ENCODE measurements at places on chromosomes 13 and 19.

GRCh38 chr19:19661675-19662251 lies 1.7 kb downstream of the ATP13A1 start:
- no peak for DNase-seq

DNA sequence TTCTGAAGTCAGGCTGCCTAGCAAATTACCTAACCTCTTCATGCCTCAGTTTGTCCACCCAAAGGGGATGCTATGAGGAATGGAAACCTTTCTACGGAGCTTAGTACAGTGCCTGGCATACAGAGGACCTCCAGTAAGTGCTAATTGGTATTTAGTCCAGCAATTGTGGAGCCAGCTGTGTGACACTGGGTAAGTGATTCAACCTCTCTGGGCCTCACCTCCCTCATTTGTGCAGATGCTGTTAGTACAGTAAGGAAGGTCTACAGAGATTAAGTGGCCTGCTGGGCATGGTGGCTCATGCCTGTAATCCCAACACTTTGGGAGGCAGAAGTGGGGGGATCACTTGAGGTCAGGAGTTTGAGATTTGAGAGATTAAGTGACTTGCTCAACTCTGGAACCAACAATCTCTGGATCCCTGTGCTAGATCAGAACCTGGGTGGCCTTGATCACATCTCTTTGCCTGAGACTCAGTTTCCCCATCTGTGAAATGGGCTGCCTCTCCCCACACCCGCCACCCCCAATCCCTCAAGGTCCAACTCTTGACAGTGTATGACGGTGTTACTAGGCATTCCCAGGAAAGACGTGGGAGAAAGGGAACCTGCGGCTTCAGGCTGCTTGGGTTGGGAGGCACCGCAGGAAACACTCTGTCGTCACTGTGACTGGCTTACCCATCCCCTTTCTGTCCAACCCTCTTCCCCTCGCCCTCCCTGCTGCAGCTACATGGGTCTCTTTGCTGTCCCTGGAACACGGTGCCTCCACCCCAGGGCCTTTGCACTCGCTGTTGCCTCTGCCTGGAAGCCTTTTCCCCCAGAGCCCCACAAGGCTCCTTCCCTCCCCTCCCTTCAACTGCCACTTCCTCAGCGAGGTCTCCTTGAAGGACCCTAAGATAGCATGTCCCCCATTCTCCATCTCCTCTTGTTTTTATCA lies 18.3 kb downstream of the PRKD2 start:
- no peak for DNase-seq

DNA sequence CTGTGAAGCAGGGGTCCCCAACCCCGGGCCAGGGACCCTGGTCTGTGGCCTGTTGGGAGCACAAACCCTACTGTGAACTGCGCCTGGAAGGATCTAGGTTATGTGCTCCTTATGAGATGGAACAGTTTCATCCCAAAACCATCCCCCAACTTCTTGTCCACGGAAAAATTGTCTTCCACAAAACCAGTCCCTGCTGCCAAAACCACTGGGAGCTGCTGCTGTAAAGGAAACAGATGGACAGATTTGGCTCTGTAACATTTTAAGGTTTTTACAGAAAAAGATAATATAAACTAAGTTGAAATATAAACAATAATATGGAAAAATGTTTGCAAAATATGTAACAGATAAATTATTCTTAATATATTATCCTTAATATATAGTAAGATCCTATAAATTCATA lies 73.7 kb downstream of the COG6 start:
- DNase-seq, result no peak

DNA sequence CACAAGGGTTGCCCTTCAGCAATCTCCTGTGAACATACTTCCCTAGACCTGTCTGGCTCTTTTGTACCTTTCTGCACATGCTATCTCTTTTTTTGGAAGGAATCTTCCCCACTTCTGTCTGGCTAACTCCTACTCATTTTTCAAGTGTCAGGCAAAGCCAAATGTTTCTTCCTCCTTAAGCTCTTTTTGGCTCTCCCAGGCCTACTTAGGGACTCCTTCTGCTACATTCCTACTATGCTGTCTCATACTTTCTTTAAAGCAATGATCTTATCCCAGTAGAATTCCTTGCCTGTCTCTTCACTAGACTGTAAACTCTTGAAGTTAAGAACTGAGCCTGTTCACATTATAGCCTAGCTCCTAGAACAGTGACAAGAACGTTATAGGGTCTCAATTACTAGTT lies 114.9 kb upstream of the WASF3 start:
- no peak for DNase-seq

- DNase-seq, result no peak
These were observed at the start of gene NANOS2 for GRCh38 chr19:45913874-45914830. Gene NANOS2 (minus strand): TSS chr19:45914778. CDS start chr19:45914693, 85 bp downstream.

- no peak for DNase-seq
These were observed 606 bp downstream of the SYNGR4 start for GRCh38 chr19:48364598-48365348.

DNA sequence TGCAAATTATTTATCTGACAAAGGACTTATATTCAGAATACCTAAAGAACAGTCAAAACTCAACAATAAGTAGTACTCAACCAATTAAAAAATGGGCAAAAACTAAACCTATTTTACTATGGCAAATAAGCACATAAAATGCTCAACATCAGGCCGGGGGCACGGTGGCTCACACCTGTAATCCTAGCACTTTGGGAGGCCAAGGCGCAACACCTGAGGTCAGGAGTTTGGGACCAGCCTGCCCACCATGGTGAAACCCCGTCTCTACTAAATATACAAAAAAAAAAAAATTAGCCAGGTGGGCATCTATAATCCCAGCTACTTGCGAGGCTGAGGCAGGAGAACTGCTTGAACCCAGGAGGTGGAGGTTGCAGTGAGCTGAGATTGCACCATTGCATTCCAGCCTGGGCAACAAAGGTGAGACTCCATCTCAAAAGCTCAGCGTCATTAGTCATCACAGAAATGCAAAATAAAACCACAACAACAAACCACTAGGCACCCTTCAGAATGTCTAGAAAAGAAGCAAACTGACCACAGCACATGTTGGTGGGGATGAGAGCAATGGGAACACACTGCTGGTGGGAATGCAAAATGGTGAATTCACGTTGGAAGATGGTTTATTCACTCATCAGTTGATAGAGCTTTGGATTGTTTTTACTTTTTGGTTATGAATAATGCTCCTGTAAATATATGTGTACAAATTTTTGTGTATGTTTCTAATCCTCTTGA lies 180.6 kb upstream of the SOX1 start:
- DNase-seq, result no peak

DNA sequence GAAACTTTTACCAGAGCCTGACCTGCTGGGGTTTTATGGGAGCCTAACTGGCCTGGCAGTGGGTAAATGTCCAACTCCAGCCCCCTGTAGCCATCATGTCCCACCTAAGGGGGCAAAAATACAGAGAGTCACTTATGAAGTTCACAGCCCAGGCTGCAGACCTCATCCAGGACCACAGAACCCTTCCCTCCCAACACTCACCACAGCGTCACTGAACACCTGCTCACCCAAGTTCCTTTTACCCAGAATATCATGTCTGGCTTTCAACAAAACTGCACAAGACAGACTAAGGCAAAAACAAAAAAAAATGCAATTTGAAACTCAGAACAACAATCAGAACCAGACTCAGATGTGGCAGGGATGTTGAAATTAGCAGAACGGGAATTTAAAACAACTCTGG lies 6.4 kb downstream of the CEACAM3 start:
- no peak for DNase-seq

GRCh38 chr13:95245071-95245470 lies 56.2 kb downstream of the ABCC4 start:
- DNase-seq, result no peak

DNA sequence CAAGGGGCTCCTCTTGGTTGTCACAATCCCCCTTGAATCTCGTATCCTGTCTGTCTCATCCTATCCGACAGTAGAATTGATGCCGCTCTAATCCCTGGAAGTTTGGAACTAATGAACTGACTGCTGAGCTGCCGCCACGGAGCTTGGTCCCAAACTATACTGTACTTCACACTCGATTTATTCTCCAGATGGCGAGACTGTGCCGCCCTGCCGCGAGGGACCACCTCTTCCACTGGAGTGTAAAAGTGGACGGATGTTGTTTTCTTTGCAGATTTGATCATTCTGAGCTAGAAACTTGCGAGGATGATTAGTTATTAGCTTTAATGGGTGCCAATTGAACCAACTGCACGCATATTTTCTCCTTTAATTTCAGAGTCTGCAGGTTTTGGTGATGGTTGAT lies 117.2 kb downstream of the ZIC5 start:
- no peak for DNase-seq

DNA sequence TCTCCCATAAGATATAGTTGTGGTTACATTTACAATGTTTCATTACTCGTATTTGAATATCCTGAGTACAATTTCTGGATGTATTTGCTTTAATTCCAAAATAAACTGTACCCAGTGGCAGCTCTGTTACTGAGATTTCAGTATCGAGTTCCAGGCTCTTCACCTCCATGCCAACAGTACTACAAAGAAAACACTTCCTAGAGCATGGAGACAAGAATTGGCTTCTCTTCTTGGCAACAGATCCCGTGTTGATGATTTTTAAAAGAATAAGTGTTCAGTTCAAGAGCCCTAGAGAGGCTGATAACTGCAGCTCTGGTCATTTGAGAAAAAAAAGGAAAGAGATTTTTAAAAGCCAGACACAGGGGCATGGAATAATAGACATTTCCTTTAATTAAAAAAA lies 302.8 kb downstream of the EFNB2 start:
- DNase-seq, result no peak

DNA sequence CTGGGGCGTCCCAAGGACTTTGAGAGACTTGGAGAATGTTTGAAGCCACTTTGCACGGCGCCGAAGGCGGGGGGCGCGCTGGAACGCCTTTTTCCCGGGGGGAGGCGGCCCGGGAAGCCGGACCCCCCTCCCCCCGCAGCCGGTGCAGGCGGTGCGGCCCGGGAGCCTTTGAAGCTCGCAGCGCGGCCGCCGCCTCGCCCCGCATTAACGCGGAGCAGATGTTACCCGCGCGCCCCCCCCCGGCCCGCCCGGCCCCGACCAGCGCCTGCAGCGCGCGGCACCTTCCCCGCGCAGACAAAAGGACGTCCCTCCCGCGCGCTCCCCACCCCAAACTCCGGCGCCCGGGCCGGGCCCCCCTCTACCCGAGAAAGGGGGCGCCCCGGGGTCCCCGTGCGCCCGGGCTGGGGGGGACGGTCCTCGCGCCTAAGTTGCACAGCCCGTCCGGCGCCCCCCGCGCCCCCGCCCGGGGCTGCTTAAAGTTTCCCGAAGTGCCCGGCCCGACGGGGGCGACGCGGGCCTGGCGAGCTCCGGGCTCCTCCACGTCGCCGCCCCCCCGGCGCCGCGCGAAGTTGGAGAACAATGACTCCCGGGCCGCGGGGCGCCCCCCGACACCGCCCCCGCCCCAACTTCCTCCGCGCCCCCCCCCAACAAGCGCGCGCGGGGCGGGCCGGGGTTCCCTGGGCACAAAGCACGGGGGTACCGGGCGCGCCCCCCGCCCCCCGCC lies 685 bp downstream of the TCF3 start:
- DNase-seq, result no peak

DNA sequence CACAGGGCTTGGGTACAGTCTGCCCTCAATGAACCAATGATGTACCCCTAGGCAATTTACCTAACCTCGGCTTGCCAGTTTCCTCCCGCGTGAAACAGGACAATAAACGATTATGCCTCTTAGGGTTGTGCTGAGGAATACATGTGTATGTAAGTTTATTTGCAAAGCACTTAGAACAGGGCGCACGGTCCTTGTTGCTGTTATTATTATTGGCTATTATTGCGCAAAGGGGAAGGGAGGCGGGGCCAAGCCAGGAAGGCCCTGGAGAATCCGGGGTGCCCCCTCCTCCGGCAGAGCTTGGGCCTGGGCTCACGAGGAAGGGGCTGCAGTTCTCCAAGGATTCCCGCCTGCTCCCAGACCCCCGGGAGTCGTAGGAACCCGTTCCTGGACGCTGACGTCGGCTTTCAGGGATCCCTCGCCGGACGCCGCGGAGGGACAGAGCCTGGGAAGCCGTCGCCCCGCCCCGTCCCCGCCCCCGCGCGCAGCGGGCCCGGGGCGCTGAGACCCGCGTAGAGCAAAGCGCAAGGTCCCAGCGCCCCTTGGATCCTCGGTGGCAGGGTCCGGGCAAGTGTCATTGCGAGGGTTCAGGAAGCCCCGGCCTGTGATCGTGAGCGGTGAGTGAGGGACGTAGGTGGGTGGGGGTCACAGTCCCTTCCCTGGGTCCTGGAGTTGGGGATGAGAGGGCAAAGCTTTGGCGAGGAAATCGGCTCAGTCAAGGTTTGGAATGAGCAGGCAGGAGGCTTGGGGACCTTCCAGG lies at the start of gene TMEM91:
Gene TMEM91, plus strand, starts transcription at position 293 of the 757 bp plus-strand sequence. CDS start 1,777 bp downstream, outside the sequence.
- no peak for DNase-seq

- DNase-seq, result no peak
These were observed 391.0 kb downstream of the FGF9 start for GRCh38 chr13:22061806-22062391.

DNA sequence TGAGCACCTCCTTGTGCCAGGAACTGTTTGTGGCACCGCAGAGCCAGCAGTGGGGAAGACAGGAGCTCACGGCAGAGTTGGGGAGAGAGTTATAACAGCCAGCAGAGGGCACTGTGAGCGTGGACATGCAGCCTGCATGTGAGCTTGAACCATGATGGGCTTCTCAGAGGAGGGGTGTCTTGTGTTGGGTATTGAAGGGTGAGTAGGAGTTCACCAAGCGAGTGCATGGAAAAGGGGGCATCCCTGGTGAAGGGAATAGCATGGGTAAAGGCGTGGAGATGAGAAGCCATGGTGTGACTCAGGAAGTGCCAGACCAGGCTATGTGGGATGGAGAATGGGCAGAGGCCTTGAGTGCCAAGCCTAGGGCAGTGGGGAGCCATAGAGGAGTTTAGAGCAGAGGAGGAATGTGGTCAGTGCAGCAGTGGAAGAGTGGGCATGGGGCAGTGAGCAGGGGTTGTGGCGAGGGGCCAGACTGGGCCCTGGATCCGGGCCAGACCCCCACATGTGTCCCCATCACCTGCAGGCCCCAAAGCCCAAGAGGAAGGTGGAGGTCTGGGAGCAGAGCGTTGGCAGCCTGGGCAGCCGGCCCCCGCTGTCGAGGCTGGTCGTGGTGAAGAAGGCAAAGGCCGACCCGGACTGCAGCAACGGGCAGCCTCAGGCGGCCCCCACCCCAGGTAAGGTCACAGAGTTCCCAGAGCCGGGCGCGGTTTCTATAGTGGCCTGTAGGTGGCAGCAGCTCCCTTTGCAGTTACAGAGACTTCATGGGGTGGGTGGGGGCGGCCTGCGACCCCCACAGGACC lies 11.8 kb upstream of the SHD start:
- no peak for DNase-seq
